ENCODE measurements at places on chromosomes 16 and 17.

GRCh38 chr17:46983782-46984181 lies 4.7 kb upstream of the RPRML start:
- no peak for DNase-seq

DNA sequence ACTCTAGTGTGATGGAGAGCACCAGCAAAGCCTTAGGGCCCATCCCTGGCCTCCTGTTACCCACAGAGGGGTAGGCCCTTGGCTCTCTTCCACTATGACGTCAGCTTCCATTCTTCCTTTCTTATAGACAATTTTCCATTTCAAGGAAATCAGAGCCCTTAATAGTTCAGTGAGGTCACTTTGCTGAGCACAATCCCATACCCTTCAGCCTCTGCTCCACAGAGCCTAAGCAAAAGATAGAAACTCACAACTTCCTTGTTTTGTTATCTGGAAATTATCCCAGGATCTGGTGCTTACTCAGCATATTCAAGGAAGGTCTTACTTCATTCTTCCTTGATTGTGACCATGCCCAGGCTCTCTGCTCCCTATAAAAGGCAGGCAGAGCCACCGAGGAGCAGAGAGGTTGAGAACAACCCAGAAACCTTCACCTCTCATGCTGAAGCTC lies at the start of gene CCL8:
TSS of gene CCL8 (plus strand) at position 397 of the 445 bp plus-strand sequence. CDS start 67 bp downstream, outside the sequence.
- DNase-seq: no peak

DNA sequence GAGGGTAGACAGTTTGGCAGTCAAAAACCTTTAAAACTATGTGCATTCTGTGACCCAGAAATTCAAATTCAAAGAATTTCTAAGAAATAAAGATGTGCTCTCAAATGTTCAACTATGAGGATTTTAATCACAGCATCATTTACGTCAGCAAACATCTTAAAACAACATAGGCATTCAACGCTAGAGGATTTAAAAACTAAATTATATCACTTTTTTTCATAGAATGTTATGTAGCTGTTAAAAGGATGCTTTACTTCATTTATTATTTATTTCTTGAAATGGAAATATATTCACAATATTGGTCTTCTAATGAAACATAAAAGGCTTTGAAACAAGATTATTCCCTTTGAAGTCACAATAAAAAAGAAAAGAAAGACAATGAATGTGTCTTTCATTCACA lies 3.6 kb downstream of the GLP2R start:
- DNase-seq: no peak

- DNase-seq: no peak
Observed at GRCh38 chr17:17027442-17028058, 14.7 kb upstream of the MPRIP start.

DNA sequence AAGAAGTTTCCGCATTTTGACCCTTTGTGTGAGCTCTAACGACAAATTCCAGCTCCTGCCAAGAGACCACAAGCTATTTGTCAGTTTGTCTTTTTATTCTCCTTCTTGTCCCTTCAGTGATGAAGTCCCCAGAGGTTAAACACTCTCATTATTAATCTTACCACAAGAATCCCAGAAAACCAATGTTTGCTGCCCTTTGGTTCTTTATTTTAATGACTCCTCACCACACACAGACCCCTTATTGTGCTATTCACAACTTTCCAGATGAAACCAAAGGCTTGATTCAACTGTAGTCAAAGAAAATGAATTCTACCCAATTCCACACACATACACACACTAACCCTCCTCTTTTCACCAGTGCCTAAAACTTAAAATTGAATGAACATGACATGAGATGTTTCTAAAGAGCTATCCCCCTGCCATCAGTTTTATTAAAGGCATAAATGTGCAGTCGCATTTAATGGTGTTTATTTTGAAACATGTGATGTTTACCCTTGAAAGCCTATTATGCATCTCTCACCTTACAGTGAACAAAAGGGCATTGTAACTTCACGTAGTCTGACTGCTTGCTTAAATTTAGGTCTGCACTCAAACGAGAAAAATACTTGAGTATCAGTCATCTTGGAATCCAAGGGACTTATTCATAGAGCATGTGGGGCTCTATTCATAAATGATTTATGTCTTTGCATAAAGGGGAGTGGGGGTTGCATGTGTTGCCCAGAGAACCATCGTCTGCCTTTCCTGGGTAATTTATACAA lies 44.1 kb downstream of the PCTP start:
- DNase-seq: no peak

- no peak for DNase-seq
Observed at GRCh38 chr17:27721797-27722196, 78.5 kb downstream of the NOS2 start.

DNA sequence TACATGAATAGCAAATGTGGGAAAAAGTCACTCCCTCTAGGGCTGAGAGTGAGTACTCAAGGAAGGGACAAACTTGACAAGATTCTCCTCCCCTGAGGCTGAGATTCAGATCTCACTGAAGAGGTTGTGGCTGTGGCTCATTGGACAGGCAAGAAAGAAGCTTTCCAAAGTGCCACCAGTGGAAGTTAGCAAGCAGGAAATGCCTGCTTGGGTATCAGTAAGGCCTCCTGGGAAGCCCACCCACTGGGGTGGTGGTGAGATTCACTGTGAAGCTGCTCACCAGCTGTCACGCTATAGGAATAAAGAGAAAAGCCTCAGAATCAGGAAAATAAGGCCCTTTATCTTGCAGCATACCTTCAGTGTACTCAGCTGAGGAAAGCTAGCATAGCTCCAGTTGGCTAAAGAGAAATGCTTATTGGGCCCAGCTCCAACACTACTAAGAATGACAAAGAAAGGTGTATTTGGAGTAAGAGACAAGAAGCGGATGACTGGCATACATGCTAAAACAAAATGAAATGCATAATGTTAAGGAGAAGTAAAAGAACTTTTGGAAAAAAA lies 274.4 kb upstream of the TOM1L1 start:
- no peak for DNase-seq

- no peak for DNase-seq
Observed at GRCh38 chr17:57663326-57664070, 81.6 kb downstream of the CCDC182 start.

GRCh38 chr16:3971261-3971660 lies 90.7 kb upstream of the CREBBP start:
- DNase-seq: peak; percentile 55

GRCh38 chr17:62855156-62855555 lies 47.0 kb upstream of the MARCHF10 start:
- no peak for DNase-seq

- DNase-seq: no peak
Observed at GRCh38 chr17:29710891-29711418, 88.2 kb upstream of the CORO6 start.

GRCh38 chr17:78925234-78925633 lies at the start of gene TIMP2:
Gene TIMP2 (minus strand): TSS chr17:78925387. CDS start chr17:78925088, 299 bp downstream.
- peak; percentile 69 for DNase-seq

DNA sequence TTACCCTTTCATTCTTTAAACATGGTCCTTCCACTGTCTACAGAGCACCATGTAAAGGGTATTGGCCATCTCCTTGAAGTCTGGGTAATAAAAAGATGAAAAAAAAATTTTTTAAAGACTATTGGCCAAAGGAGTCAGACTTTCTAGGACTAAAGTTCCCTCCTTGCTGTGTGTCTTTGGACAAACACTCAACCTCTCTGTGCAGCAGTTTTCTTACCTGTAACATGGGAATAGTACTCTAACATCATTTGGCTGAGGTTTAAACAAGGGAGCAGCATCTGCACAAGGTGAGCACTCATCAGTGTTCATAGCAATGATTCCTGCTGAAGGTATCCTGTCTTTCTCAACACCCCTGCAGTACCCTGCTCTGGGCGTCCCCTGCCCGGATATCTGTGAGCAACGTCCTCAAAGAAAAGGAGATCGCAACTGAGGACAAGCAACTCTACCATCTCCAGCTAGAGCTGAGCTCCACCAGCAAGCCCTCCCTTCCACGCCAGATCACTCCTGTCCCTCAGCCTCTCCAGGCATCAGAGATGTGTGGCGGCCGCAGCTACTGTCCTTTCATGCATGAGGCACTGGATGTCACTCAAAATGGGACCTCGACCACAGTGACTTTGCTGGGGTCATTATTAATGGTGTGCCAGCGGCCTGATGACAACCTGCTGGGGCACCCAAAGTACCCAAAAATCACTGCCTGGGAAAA lies 29.5 kb upstream of the RPH3AL start:
- no peak for DNase-seq

DNA sequence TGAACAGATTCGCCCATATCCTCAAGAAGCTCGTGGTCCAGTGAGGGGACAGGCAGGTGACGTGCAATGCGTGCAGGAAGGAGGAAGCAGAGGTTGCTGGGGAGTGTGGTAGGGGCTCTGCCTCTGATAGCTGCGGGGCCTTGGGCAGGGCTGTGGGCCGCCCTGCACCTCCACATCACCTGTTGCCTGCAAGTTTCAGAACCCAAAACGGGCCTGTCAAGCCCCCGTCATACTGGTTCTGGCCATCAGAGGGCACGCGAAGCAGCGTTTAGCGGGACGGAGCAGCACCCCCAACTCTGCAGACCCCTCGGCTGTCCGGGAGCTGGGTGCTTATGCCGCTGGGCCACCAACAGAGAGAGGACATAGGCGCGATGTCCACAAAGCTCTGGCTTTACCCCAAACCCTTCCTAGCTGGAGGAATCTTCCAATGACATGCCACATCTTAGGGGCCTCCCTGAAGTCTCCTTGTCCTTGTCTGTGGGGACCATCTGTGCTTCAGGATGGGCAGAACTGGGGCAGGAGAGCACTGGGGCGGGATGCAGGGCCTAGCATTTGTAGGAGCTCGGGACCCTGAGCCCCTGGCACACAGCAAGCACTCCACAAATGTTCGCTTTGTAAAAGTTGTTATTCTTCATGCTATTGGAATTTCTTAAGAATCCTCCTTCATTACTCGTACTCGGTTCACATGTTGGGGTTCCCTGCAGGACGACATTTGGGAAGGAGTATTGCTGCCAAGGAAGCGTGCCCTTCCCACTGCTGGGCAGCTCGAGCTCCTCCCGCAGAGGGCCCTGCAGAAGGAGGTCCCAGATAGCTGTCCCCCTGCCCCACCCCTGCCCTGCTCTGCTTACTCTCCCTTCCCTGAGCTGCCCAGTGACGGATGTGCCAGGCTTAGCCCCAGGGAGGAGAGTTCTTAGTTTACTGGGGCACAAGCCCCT lies 64.3 kb downstream of the CNGB1 start:
- DNase-seq: no peak

GRCh38 chr17:21452377-21453143 lies 76.4 kb downstream of the KCNJ12 start:
- DNase-seq: peak; percentile 28

- peak; percentile 58 for DNase-seq
Observed at GRCh38 chr17:7745748-7746470, 28.4 kb downstream of the DNAH2 start.

DNA sequence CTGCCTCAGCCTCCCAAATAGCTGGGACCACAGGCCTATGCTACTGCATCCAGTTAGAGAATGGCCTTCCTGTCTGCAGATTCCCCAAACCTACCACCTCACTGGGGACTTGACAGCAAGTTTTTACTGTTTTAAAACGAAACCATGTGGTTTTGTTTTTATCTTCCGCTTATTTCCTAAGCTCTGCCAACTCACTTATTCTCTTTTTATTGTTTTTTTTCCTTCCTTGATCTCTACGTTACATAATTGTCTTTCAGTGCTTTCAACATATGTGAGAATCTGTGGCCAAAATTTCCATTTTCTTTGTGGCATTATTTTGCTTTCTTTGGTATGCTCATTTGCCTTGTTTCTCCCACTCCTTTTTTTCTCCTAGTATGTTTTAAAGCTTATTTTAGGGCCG lies 14.6 kb upstream of the SLC38A7 start:
- DNase-seq: no peak

DNA sequence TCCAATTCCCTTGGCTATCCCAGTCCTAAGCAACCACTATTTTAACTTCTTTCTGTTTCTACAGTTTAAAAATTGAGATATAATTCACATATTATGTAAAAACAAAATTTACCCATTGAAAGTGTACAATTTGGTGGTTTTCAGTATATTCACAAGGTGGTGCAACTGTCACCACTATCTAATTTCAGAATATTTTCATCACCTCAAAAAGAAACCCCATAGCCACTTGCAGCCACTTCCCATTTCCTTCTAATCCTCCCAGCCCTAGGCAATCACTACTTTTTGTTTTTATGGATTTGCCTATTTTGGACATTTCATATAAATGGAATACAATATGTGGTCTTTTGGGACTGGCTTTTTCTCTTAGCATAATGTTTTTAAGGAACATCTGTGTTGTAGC lies 36.1 kb upstream of the NACA2 start:
- DNase-seq: no peak

- DNase-seq: no peak
Observed at GRCh38 chr16:27638833-27639560, 89.1 kb downstream of the KATNIP start.

DNA sequence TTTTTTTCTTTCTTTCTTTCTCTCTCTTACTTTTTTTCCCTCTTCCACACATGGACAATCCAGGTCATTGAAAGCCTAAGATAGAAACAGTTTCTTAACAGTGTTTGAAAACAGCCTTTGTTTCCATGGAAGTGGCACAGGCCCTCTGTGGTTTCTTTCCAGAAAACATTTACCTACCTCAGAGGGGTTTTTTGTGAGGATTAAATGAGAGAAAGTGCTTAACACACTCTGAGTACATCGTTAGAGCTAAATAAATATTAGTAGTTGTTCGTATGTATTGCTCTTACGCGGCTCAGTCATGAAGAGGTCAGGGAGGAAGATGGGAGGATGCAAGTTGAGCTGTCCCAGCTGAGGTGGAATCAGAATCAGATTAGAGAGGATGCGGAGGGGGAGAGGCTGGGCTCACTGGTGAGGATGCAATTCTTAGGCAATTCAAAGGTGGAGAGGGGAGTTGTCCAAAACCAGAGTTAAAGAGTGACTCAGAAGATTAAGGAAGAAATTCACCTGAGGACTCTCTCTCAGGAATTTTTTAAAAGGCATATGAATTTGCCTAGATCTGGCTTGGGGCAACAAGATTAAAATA lies 345.4 kb downstream of the PMP22 start:
- DNase-seq: no peak

DNA sequence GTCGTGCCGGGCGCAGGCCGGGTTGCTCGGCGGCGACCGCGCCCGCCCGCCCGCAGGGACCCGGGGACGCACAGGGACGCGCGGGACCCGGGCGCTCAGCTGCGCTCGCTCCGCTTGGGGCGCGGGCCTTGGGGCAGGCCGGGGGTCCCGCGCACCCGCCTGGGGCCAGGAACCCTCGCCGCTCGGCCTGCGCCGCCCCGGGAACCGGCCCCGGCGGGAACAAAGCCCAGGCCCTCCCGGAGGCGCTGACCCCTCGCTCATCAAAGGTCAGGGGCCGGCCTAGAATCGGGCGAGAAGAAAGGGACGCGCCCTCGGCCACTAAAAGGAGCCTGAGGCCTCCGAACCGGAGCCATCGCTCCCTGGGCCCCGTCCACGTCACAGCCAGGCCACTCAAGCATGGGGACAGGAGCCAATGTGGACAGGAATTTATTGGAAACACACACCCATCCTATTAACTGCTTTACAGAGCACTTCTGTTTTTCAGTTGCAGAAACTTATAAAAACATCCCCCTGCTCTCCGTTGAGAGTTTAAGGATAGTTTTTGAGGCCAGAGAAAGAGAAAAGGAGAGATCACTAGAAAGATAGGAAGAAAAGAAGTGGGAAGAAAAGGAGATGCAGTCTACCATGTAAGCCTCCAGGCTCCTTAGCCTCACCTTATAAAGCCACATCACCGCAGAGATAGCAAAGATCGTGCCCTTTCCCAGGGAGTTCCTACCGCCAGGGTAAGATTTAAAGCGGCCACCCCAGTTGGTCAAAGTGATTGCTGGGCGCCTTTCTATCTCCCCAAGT lies 558 bp upstream of the ZFHX3 start:
- DNase-seq: no peak

GRCh38 chr17:2176499-2177169 lies 121.7 kb downstream of the HIC1 start:
- DNase-seq: no peak

GRCh38 chr16:77922228-77922754 lies 100.1 kb upstream of the CLEC3A start:
- no peak for DNase-seq

GRCh38 chr17:18025945-18026776 lies 12.8 kb downstream of the ATPAF2 start:
- DNase-seq: peak; percentile 50

Data from astrocyte of the cerebellum (primary cell).